ENCODE measurements at places on chromosomes 3 and 15.

DNA sequence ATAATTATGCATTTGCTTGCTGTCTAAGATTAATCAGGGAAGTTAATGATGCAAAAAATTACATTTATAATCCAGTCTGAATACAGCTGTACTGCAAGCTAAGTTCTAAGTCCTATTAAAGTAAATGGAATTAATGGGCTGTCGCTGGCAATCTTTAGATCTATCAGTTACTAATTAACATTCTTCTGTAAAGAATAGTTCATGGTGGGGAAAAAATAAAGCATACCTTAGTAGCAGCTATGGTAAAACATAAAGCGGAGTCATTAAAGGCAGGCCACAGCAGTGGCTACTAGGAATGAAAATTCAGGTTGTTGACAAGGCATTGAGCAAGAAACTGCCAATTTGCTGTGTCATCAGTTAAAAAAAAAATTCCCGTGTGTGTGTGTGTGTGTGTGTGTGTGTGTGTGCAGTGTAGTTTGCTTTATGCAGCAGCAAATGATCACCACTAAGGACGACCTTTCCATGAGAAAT is 129.8 kb downstream of the ZNF385D start:
- no peak for DNase-seq

DNA sequence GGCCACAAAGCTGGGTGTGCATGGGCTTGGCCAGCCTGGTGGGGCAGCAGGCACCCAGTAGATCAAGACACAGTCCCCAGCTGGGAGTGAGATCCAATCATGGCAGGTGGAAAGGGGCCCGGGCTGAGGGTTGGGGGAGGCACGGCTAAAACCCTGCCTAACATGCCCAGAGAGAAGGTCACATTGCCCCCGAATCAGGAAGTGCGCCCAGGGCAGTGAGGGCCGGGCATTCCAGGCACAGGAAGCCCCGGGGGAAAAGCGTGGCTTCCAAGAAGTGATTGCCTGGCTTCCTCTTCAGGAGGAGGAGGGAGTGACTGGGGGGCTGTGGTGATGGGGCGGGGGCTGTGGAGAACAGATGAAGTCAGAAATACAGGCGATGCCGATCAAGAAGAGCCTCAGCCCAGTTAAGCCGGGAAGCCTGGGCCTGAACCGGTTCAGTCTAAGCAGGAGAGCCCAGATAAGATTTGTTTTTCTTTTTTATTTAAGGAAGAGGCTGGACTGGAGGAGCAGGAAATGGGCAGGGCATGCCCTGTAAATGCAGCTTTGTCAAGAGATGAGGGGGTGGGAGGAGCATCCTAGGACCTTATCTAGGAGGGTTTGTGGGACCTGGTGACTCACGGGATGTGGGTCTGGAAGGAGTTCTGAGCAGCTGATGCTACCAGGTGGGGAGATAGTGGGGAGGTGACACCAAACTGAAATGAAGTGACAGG is 83.9 kb downstream of the CHSY1 start:
- peak; percentile 95 for DNase-seq

DNA sequence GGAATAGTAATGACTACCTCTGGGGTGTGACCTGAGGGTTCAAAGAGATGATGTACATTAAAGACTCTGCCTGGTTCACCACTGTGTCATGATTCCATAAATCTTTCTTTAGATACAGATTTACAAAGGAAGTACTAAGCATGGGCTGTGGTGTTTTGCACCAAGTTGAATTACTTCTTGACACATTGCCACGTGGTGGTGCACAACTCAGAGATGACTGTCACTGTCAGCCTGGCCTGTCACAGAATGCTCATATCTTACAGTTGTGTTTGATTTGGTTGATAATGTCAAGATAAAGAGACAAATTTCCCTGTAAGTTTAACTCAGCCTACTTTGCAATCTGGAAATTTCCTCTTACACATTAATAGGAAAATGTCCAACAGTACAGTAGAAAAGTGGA is 3.2 kb downstream of the CTDSPL start:
- DNase-seq, result no peak

- DNase-seq, result no peak
These were observed 1.3 kb downstream of the STT3B start for GRCh38 chr3:31534065-31534425.

GRCh38 chr3:78659386-78659987 is 1108.3 kb downstream of the ROBO1 start:
- DNase-seq, result peak; percentile 52

- DNase-seq, result no peak
These were observed 152.6 kb upstream of the GBE1 start for GRCh38 chr3:81913886-81914663.

DNA sequence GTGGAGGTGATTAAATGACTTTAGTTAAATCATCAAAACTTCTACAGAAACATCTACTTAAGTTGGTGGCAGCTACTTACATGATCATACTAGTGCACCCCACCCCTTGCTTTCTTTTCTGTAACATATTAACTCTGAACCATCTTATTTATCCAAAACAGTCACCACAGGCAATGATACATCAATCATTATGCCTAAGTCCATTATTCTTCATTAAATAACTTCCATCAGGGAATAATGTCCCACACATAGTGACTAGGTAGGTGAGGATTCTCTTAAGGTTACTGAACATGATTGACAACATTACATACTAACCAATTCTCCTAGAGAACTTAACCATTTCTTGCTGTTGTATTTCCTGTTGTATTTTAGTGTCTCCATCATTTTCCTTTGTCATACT is 210.2 kb downstream of the NR1D2 start:
- DNase-seq, result no peak

DNA sequence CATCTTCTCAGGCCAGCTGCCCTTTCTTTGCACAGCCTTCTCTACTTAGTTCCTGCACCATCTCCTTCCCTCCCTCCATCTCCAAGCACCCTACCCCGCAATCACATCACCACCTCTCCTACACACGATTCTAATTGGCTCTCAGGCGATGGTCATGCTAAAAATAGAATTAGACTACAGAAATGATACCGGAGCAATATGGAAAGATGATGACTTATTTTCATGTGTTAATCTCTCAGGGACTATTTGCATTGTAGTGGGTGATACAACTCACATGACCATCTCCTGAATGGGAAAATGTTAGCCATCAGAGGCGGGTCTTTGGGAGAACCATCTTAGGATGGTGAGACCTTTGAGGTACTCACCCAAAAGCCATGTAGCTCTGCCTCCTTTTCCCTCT is 54.7 kb upstream of the PPARG start:
- no peak for DNase-seq

DNA sequence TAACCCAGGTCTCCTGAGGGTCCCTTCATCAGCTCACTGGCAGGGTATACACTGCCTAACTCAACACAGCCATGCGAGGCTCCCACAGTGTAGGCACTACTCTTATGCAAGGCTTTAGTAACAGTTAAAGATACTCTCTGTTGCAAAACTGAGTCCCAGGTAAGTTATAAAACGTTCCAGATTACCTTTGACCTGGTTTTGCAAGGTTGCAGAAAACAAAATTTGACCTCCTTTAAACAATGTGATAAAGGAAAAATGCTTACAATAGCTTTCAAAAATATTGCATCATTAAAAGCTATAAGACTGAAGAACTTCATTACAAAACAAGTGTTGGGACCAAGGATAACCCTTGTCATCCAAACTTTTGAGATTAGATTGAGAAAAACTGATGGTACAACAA is 5.5 kb downstream of the SLC27A2 start:
- DNase-seq, result no peak

All from endothelial cell of umbilical vein (primary cell).